Dermis microvascular lymphatic vessel endothelial cell (primary cell): ENCODE measurements at places on chromosomes 6 and 20.

GRCh38 chr20:50218987-50219435, 28.4 kb downstream of the CEBPB start:
- DNase-seq, result no peak

DNA sequence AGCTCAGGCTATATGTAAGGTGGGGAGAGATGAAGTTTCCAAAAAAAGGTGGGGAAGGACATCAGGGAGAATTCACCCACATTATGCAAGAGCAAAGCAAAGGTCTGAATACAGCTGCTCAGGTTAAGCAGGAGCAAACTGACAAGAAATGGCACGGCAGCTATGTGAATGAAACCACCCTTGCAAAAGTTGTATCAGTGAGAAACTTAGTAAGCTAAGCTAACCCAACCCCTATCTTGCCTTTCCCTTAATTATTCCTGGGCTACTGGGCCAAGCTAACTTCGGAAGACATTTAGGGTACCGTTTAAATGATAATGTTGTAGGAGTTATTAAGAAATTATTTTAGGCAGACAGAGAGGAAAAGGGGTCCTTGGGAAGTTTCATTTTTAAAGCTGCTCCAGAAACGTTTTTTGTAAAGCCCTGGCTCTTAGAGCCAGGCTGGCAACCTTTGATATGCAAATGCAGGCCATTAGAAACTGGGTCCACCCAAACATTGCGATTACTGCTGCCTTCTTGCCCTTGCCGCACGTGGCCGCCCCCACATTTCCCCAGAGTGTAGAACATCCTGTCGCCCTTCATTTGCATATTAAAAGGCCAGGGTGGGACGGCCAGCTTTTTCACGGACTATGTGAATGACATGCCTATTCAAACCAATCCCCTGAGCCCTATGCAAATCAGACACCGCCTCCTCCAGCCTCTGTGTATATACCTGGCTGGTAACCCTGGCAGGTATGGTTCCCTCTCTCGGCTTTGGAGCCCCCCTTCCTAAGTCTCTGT, 60.5 kb upstream of the SAMD5 start:
- DNase-seq, result no peak

DNA sequence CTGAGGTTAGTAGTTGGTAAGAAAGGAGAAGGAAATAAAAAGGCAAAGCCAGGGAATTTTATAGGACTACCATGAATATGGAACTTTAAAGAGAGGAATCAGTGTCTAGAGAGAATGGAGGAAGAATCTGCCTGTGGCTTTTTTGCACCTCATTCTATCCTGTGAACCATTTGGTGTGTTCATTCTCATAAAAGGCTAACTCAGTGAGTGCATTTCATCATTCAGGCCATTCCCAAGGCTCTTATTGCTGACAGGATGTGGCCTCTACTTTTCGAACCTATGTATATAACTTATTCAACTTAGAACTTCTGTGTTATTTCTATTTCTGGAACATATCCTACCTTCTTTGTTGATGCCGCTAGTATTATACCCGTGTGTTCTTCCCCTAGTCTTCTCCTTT, 27.1 kb downstream of the HSF2 start:
- DNase-seq, result no peak

GRCh38 chr20:13856354-13856753, 71.5 kb downstream of the NDUFAF5 start:
- DNase-seq, result no peak

DNA sequence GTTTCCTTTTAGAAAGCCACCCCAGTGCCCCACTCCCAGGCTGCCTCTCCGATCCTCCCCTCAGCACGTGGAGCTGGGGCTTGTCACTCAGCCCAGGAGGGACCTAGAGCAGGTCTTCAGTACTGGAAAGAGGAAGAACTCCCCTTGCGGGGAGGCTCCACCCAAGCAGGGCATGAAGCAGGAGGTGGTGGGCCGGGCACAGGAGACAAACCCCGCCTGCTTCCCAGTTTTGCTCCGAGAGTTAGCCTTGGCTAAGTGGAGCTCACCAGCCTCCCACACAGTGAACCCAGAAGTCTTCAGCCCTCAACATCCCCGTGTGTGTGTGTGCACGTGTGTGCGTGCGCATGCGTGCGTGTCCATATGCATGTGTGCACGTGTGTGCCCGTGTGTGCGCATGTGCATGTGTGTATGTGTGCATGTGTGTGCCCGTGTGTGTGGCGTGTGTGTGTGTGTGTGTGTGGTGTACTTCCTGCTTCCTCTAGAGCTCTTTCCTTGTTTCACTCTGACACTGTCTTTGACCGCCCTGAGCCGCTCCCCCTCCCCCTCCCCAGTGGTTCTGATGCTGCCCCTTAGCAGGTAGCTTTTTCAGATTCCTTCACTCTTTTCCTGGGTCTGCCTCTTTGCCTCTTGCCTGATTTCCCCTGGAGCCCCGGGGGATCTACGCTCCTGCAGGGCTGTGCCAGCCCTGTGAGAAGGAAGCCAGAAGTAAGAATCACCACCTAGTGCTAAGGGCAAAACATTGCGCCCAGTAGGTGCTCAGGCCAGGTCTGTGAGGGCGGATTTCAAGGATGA, 239.8 kb downstream of the CDC5L start:
- DNase-seq, result no peak

GRCh38 chr6:13554929-13555333, 19.5 kb upstream of the SIRT5 start:
- no peak for DNase-seq

DNA sequence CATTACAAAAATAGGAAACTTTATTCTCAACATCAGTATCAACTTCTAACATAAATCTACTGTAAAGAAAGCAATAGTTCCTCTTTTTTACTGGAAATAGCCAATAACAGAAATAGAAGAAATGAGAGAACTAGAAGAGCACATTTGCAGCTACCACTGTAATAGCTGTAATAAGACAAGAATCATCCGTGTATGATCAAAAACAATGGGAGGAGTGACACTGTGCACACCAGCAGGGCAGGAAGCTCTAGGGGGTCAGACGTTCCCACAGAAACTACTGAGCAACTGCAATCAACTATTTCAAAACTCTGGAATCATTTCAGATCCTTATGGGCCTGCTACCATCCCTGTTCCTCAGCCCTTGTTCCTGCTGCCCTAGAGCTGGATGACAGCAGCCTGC, 43.7 kb downstream of the NINL start:
- DNase-seq, result peak; percentile 46

DNA sequence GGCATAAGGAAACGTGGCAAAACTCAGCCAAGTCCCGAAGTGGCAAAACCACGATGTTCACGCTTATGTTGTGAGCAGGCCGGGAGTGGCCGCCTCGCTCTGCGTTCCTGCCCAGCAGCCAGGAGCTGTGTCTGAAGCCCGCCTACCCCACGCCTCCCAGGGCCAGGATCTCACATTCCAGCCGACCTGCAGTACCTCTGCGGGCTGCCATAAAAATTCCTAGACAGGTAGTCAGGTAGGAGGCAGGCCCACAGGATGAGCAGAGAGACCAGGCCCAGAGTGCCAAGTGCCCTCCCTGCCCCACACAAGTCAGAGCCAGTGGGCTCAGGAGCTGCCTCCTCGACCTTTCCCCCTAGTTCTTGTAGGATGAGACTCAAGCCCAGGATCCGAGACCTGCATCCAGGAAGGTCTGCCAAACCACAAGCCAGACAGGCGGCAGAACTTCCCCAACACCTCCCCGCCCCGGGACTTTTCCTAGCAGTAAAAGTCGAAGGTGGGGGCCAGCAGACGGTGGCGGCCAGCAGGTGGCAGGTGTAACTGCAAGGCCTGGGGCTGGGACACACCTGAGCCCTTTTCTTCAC, 16.7 kb downstream of the PMEPA1 start:
- no peak for DNase-seq

DNA sequence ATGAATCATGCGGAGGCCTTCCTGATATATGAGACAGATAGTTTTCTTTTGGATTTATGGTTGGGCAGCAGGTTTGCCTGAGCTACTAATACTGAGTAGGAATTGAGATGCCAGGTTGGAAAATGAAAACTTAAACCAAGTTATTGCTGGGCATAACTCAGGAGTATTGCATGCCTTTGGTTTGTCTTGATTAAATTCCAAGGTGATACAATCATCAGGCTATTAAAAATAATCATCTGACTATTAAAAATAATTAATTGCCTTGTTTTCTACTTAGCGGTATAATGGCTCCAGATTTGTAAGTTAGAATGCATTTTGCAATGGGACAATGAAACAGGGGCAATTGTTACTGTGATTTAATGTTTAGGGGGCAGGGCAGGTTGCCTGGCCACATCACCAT, 15.5 kb upstream of the RNF144B start:
- peak; percentile 27 for DNase-seq

- no peak for DNase-seq
These were observed 391.5 kb upstream of the MANEA start for GRCh38 chr6:95185874-95186273.
